ENCODE measurements at places on chromosomes 1 and 21. TPM values are rescaled to one million over a fixed set of nuclear protein-coding genes. Genes with fewer than 3 reads are reported as not detected.

The KRTAP19-4 gene
- polyA plus RNA-seq = not detected

The GPR52 gene
- not detected for polyA plus RNA-seq

The HAO2 gene
- not detected for polyA plus RNA-seq

The RIPK4 gene
- not detected for polyA plus RNA-seq

The ACADM gene
- 123 TPM for polyA plus RNA-seq

The EPHB2 gene
- polyA plus RNA-seq = 2.3 TPM

The MCOLN2 gene
- polyA plus RNA-seq = not detected

The DEPDC1 gene
- not detected for polyA plus RNA-seq

The F13B gene
- polyA plus RNA-seq = not detected

The KIAA0040 gene
- polyA plus RNA-seq = not detected

The FAM72C gene
- 1.3 TPM for polyA plus RNA-seq

The PTCH2 gene
- 0.76 TPM for polyA plus RNA-seq

The TMEM200B gene
- polyA plus RNA-seq = 25.8 TPM

Data from Purkinje cell (primary cell).